Amniotic epithelial cell (primary cell): ENCODE measurements at places on chromosomes 5 and 9.
A peak's percentile ranks its signal among the peaks of the same experiment; 100 is the strongest.

DNA sequence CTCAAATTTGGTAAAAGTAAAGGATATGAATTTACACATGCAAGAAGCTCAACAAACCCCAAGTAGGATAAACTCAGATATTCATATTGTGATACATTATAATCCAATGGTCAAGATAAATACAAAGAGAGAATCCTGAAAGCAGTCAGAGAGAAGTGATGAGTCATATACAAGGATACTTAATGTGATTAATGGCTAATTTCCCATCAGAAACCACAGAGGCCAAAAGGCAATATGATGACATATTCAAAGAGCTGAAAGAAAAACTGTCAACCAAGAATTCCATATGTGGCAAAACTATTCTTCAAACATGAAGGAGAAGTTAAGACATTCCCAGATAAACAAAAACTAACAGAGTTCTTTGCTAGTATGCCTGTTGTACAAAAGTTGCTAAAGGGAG, 19.5 kb upstream of the IRF1 start:
- peak; percentile 98 for DNase-seq

DNA sequence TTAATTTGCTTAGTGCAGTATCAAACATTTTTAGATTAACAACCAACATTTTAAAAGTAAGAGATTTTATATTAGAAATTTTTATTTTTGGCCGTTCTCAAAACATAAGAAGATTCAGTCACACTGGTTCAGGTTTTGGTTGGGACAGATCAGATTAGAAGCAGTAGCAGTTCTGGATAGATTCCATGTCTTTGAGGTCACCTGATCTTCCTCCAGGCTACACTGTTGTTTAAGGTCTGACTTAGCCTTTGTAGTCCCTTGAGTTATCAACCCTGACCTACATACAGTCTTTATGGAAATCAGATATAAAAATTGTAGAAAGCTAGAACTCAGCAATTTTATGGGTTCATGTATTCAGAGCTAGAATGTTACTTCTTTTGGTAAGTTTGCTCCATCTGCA, 910.0 kb upstream of the WWC1 start:
- DNase-seq: no peak

GRCh38 chr5:98775246-98776065, 2.0 kb downstream of the RGMB start:
- no peak for DNase-seq

GRCh38 chr5:57681942-57682341, 199.3 kb upstream of the ACTBL2 start:
- no peak for DNase-seq

- DNase-seq: peak; percentile 79
These were observed 95.4 kb upstream of the DAB2 start for GRCh38 chr5:39520232-39520572.

DNA sequence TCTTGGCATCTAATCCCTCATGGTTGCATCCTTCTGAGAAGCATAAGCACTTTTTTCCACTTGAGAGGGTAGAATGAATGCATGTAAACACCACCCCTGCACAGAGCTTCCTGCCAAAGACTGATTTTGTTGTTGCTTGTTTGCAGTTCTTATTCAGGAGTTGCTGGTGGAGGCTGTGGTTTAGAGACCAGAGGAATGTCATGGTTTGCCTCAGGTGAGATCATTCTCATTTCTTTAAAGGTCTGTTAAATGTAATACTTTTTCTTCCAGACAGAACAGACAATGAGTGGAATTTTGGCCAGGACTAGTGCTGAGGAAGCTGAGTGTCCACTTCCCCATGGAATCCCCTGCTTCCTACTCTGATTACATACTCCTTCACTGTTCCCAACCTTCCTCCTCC, 3.2 kb upstream of the TNC start:
- peak; percentile 88 for DNase-seq

- DNase-seq: no peak
These were observed 128.9 kb downstream of the INSYN2B start for GRCh38 chr5:169851321-169851850.

- no peak for DNase-seq
These were observed 97.8 kb upstream of the HAND1 start for GRCh38 chr5:154575546-154576428.

GRCh38 chr5:69138766-69139165, 28.2 kb upstream of the CCNB1 start:
- DNase-seq: no peak

DNA sequence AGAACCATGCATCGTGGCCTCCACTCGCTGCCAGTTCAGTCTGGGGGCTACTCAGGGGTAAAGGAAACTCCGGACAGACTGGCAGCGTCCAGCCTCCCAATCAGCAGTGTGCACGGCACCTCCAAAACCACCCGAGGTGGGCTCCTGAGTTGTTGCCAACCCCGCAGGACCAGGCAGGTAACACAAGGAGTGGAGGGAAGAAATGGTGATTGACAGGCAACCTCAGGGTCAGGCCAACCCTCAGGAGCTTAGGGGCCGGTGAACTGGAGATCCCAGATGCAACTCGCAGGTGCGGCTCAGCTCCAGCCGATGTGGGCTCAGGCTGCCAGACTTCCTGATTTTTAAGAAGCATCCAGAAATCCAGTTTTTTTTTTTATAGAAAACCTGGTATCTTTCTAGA, 37.3 kb upstream of the AKNA start:
- no peak for DNase-seq

GRCh38 chr9:107838766-107839165, 349.2 kb upstream of the KLF4 start:
- DNase-seq: no peak

- DNase-seq: no peak
These were observed 111.9 kb downstream of the NTRK2 start for GRCh38 chr9:84781458-84781857.

DNA sequence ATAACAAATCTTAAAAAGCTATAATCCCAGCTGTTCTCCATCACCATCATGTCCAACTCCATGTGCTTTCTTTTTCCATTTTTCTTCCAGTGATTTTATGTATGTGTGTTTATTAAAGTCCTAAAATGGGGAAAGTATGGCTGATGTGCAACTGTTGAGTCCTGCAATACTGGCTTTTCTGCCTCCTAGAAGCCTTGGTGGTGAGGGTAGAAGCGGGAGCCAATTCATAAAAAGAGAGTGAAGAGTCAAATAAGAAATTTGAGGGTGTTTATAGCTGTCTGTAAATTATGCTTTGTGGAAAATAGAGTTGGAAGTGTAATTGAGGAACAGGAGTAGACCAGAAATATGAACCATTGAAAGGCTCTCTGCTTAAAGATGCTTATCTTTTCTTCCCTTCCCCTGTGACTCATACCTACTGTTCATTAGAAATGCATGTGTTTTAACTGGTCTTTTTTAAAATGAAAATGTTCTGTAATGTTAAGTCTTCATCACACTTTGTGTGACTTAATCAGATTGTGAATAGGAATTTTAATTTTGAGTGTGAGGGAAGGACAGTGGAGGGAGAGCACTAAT, 80.1 kb downstream of the ZCCHC7 start:
- peak; percentile 49 for DNase-seq

GRCh38 chr5:134003817-134004625, 754 bp downstream of the VDAC1 start:
- peak; percentile 49 for DNase-seq

DNA sequence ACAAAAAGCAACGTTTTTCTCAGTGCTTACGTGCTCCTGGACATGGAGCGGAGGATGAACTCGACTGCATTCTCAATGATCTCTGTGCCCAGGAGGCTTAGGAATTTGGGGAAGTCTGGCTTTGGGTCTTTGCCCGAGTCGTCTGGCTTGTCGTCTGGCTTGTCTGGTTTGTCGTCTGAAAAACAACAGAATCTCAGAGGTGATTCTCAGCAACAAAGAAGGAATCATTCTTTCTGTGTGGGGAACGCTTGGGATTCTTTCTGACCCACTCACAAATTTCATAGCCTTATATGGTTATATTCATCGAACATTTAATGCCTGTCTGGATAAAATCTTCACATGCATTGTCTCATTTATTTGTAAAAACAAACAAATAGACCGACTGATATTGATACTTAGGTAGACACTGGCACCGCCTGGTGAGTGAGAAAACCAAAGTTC, 4.7 kb downstream of the C5orf46 start:
- DNase-seq: peak; percentile 3

DNA sequence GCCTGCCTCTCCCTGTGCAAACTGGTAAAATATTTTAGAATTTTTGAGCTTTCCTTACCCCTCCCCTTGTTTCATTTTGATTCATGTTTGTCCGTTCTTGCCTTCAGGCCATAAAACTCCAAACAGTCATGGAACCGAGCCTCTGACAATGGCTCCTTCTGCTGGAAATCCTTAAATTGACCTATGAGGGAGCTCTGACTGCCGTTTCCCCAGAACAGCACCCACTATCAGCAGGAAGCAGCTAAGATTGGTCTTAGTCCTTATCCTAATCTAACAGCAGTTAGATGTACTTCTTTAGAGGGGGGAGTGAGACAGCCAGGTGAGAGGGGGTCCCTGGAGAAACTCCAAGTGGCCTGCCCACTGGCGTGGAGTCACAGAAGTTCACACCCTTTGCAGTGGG, 106.7 kb downstream of the FAM174A start:
- DNase-seq: no peak

GRCh38 chr9:34984049-34984448, 5.5 kb upstream of the DNAJB5 start:
- DNase-seq: peak; percentile 57

DNA sequence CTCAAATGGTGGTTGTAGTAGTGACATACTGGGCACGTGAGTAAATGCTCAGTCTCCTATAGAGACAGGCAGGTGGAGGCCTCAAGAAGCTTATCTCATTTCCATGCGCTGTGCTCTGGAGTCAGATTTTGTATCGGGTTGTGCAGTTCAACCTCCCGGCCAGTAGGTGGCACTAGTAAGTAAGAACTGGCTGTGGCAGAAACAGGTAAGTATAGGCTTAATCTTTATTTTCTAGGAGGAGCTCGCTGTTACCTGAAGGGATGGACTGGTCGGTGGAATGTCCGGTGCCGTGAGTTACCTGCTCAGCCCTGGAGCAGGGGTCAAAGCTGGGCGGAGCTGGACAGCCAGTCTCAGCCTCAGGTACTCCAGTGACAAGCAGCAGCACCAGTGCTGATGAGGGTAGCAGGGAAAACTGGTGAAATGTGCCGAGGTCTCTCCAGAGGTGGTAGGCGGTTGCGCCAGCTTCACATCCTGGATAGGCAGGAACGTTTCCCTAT, 880.1 kb upstream of the SEMA6A start:
- peak; percentile 48 for DNase-seq

GRCh38 chr5:174376726-174377373, 331.3 kb downstream of the NSG2 start:
- DNase-seq: no peak

DNA sequence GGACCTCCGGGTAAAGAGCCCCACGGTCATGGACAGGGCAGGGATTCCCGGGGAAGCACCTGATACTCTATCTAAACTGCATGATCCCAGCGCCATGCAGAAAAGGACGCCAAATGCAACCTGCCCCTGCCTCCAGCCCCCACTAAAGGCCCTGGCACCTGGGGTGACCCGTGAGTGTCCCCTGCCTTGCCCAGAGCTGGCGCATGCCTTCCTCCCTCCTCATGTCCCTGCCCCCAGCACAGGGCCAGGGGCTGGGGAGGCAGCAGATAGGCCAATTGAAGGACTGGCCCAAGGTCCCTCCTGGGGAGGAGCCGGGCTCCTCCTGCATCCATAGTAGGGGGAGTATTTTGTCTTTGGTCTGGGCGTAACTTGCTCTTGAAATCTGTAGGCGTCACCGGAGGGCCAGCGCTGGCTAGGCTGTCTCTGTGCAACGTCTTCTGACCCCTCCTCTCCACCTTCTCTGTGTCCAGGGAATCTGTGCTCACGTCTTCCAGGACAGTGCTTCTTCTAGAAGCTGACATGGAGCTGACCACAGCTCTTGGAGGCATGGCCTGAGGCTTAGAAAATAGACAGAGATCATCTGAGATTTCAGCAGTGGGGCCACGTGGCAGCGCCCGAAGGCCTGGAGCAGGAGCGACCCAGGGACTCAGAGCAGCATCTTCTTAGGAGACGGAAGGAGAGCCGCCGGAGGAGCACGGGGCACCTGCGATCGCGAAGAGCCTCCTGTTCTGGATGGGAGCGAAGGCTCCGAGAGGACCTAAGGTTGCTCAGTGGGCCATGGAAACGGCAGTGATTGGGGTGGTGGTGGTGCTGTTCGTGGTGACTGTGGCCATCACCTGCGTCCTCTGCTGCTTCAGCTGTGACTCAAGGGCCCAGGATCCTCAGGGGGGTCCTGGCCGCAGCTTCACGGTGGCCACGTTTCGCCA, 660 bp downstream of the SPAAR start:
- DNase-seq: no peak

- no peak for DNase-seq
These were observed 24.1 kb upstream of the TCOF1 start for GRCh38 chr5:150333400-150333799.

DNA sequence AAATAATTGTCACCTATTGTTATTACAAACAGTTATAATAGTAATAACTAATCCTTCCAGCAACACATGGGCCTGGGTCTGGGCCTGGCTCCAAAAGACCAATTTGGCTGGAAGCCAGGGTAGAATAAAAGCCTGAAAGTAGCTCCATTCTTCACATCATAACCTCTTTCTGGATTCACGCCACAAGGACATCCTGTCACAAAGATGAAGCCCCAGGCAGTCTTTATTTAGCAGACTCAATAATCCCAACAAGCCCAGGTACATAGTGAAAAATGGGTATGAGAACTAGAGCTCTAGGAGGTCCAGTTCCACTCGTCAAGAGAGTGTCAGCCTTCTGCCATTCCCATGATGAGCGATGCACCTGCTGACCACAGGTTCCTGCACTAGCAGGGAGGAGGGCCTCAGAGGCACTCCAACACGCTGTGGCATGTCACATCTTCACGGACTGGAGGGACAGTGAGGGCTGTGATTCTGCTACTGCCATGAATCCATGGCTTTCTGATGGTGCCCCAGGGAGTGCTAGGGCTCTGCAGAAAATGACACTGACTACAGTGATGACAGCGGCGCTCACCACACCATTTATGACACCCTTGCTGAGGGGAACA, 124.9 kb downstream of the SPOCK1 start:
- DNase-seq: no peak

DNA sequence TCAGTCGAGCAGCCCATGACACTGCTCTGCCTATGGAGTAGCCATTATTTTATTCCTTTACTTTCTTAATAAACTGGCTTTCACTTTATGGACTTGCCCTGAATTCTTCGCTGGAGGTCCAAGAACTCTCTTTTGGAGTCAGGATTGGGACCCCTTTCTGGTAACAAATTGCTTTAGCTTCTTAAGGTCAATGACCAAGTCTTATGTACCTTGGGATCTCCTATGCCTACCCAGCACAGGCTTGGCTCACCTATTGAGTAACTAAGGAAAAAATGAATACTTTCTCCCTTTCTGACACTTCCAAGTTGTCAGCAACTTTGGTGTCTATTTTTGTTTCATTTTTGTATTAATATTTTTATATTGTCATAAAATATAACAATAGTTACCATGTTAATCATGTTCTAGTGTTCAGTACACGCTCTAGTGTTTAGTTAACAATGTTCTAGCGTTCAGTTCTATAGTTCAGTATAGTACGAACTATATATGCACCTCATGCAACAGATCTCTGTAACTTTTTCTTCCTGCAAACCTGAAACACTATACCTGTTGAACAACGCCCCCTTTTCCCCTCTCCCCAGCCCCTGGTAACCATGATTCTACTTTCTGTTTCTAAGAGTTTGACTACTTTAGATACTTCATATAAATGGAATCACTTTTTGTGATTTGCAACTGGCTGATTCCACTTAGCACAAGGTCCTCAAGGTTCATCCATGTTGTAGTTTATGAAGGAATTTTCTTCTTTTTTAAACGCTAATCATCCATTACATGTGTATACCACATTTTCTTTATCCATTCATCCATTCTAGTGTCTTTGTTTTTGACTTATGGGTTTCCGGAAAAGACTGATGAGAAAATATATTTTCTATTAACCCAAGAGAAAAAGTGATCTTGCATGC, 1.8 kb upstream of the RHOBTB3 start:
- no peak for DNase-seq

- peak; percentile 89 for DNase-seq
These were observed 4.2 kb downstream of the ADAM19 start for GRCh38 chr5:157571357-157571827.
